Skin of body (tissue), 3 donors: ENCODE measurements at places on chromosomes 3 and 15. TPM values are rescaled to one million over a fixed set of nuclear protein-coding genes. Genes with fewer than 3 reads are reported as not detected.

DNA sequence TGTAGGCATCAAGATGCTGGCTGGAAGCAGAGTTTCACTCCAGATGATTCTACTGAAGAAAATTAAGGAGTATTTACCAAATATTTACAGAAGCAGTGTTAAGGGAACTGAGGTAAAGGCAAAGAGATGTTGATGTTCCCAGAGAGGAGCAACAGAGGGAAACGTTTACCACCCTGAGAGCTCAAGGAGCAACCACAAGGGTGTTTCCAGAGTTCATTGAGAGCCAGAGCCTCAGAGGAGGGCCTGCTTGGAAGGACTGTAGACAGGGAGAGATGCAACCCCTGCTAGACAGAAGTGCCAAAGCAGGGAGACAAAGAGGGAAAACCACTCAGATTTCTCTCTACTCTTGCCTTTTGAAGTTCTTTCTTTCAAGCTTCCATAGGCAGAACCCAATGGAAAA lies 474.5 kb downstream of the RBMS3 start:
- DNase-seq, result no peak

GRCh38 chr15:49978121-49978520 lies 140.9 kb downstream of the ATP8B4 start:
- no peak for DNase-seq

The SPINK8 gene
- total RNA-seq, result not detected

- DNase-seq, result no peak
These were observed 123.5 kb downstream of the NUP210 start for GRCh38 chr3:13296662-13297061.

DNA sequence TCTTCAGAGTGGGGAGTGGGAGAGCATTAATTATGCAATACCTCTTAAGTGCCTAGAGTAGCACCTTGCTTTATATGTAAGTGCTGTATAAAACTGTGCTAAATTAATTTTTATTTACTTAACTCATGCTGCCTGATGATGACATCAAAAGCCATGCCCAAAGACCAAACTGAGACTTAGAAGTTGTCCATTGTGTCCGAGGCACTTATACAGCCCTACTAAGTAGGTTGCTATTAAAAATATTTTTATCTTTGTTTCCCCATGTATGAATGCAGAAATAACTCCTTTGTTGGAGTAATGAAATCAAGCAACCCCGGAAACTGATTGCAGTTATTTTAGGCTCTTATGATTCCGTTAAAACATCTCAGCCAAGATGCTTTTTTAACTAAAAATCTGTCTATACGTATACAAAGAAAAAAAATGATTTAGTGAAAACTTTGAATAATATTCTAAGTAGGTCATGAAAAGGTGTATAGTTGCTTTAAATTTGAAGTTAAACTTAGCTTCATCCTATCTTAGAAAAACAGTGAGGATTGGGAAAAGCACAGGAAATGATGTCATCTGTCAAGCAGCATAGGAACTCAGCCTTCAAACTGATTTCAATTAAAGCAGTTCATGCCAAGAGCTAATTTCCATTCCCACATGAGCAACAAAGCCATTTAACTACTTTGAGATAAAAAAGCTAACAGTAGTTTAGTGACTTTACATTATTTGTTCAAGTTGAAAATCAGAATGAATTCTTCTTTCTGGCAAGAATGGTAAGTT lies 43.0 kb downstream of the FBN1 start:
- peak; percentile 94 for DNase-seq

DNA sequence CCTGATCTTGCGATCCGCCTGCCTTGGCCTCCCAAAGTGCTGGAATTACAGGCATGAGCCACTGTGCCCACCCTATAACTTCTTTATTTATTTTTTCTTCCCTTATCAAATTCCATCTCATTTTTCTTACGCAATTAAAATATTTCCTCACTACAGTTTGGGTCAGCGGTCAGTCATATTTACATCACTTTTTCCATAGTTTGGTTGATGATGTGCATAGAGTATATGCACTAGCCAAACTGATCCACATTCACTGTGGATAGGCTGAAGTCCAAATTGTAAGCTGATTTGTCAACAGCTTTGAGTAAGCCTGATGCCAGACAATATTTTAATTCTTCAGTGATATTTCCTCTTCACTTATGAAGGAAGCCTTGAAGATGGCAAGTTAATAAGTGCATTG lies 256.3 kb downstream of the TIGIT start:
- no peak for DNase-seq

- peak; percentile 87 for DNase-seq
These were observed 305.9 kb downstream of the CACNA2D3 start for GRCh38 chr3:54427941-54428871.

DNA sequence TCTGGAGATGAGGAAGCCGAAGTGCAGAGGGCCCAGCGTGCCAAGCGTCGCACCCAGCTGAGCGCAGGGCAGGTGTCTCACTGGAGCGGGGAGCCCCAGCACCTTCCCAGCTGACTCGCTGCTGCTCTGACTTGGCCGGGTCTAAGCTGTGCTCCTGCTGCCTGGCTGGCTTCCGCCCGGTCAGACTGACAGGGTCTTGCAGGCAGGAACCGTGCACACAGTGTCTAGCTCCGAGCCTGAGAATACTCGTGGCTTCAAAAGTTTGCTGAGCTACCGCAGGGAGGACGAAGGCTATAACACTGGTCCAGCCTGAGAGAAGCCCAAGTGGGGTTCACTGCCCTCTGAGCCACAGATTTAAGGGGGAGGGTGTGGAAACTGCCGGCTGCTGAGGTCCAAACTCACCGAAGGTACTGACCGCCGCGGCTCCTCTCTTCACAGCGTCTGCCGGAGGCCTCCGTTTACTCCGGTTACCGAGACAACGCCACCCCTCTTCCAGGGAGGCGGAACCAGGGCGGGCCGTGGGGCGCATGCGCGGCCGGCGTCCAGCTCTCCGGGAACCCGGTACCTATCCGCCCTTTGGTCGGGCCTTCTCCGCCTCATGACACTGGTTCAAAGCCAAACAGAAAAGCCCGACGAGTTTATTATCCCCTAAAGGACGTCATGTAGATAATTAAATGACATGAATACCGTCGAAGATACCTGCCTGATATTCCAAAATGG lies at the start of gene CFAP44:
Gene CFAP44 (minus strand): TSS at position 443 of the 720 bp plus-strand sequence. CDS start 7,829 bp downstream, outside the sequence.
- DNase-seq, result peak; percentile 32

GRCh38 chr3:55622116-55622515 lies 135.0 kb upstream of the WNT5A start:
- DNase-seq, result no peak

GRCh38 chr3:87793337-87793877 lies 265.4 kb downstream of the CGGBP1 start:
- no peak for DNase-seq

GRCh38 chr3:139173372-139174108 lies 128.8 kb upstream of the PRR23C start:
- DNase-seq, result peak; percentile 34

- no peak for DNase-seq
These were observed 35.2 kb upstream of the SMAD3 start for GRCh38 chr15:67030036-67030762.

GRCh38 chr3:194395778-194396538 lies 3.1 kb downstream of the GP5 start:
- peak; percentile 69 for DNase-seq

GRCh38 chr3:29525254-29525881 lies 244.5 kb downstream of the RBMS3 start:
- peak; percentile 61 for DNase-seq

DNA sequence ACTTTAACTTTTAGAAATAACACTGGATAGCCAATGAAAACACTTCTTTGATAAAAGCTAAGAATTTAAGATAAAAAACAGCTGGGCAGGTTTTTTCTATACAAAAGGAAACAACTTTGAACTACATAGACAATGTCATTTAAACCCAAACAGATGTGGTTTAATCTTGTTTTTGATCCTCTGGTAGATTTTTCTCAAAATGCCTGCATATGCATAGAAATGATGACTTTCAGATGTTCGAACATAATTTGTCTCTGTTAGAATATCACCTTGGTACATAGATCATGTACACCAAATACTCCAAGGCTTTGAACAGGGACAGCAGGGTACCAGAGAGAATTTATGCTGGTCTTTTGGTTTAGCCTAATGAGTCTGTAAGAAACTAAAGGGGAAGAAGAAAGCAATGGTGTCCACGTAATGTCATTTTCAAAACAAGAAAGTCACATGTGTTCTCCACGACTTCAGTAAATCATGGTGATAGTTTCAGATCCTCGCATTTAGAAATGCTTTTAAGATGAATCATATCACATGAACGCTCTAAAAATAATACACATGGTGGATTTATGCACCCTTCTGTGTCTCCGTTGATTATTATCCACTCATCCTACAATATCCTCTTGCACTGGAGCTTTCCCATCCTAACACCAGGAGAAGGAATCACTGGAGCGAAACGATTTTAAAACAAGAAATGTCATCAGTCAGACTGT lies 160.1 kb upstream of the PDZRN3 start:
- peak; percentile 52 for DNase-seq

GRCh38 chr3:38004415-38005075 lies 14.0 kb downstream of the VILL start:
- peak; percentile 59 for DNase-seq

The RBMS3 gene
- 111 TPM for total RNA-seq

The CKMT1B gene
- 3.9 TPM for total RNA-seq

DNA sequence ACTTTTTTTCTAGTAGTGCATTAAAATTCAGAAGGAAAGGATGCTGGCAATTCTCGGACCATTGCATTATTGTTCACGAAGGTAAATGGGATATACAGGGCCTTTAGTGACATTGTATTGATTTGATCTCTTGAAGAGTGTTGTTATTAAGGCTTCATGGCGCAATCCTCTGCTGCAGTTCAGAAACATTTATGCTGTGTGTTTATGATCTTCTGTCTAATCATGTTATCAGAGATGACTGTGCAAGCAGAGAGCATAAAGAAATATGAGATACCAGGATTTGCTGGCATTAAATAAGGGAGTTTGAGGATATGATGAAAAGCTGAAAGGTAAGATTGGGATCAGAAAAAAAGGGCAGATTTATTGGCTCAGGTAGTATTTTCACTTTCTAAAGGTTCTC lies 180.6 kb downstream of the EPHA6 start:
- no peak for DNase-seq

The TUSC7 gene
- total RNA-seq, result not detected

The CSPG4 gene
- total RNA-seq, result 42.2 TPM

- DNase-seq, result no peak
These were observed 23.3 kb downstream of the AKAP13 start for GRCh38 chr15:85403745-85404144.

The GLDN gene
- total RNA-seq, result 14.4 TPM

GRCh38 chr3:190108804-190109203 lies 11.9 kb downstream of the P3H2 start:
- DNase-seq, result peak; percentile 36

GRCh38 chr3:100040451-100041225 lies 73.7 kb downstream of the FILIP1L start:
- DNase-seq, result peak; percentile 75

DNA sequence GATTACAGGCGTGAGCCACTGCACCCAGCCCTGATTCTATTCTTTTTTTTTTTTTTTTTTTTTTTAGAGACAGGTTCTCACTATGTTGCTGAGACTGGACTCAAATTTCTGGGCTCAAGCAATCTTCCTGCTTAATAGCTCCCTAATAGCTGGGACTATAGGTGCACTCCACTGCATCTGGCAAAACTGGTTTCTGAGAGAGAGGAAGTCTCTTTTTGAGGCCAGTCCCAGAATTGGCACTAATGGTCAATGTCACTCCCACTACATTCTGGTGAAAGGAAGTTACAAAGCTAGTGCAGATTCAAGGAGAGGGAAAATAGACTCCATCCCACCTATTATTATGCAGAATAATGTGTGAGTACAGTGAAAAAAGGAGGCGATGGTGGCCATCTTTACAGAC lies 5.8 kb upstream of the TGFBR2 start:
- no peak for DNase-seq

The CCRL2 gene
- total RNA-seq, result 1.2 TPM

The DPPA4 gene
- 1.5 TPM for total RNA-seq

- DNase-seq, result no peak
These were observed 177.7 kb downstream of the OR4M2 start for GRCh38 chr15:22258009-22258397.

The IMPG2 gene
- 0.59 TPM for total RNA-seq

GRCh38 chr3:140536926-140537726 lies 140.7 kb upstream of the TRIM42 start:
- no peak for DNase-seq

DNA sequence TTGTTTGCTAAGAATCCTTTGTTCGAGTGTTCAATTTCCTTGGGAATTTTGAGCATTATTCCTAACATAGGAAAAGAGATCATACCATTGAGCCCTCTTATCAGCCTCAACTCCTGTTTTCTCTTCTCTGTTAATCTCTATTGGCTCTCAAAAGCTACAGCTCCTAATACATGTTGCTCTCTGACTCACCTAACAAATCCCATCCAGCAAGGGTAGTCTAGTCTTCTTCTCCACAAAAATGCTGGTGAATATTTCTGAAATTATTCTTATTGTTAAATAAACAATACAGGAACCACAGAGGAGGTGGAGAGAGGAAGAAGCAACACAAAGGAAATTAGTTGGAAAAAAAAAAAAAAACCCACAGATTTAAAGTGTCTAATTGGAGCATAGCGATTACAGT lies 325.8 kb upstream of the NAALADL2 start:
- DNase-seq, result no peak

DNA sequence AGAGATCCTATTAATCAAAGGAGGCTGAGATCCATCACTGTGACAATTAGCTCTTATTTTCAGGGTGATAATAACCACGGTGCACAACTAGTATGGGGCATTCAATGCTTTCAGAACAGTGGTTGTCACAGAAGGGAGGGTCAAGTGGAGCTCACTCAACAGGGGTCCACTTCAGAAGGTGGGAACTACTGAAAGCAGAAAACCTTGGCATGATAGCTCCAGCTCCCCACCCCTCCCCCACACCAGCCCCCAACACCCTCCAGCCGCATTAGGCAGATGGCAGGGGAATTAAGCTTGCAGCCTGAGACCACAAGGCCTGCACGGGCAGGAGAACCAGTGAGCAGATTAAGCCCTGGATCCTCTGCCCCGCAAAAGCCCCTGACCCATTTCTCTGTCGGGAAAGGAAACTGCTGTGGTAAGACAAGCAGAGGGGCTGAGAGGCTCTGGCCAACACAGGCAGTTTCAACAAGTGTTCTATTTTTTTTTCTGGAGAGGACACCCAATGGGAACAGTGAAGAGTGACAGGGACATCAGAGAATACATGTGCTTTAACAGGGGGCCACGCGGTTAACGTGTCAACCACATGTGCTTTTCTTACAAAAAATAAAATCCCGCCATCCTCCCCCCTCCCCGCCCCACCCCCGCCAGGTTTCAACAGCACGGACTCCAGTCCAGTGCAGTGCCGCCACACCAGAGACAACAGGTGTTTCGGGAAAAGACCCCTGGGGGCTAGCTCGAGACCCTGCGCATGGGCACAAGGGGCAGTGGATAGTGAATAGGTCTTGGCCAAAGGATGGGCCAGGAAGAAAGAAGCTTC lies 997 bp downstream of the FYCO1 start:
- DNase-seq, result no peak

The A4GNT gene
- not detected for total RNA-seq
